NCI-H460 (cell line): ENCODE measurements at places on chromosomes 6 and 20. TPM values are rescaled to one million over a fixed set of nuclear protein-coding genes. Genes with fewer than 3 reads are reported as not detected.

DNA sequence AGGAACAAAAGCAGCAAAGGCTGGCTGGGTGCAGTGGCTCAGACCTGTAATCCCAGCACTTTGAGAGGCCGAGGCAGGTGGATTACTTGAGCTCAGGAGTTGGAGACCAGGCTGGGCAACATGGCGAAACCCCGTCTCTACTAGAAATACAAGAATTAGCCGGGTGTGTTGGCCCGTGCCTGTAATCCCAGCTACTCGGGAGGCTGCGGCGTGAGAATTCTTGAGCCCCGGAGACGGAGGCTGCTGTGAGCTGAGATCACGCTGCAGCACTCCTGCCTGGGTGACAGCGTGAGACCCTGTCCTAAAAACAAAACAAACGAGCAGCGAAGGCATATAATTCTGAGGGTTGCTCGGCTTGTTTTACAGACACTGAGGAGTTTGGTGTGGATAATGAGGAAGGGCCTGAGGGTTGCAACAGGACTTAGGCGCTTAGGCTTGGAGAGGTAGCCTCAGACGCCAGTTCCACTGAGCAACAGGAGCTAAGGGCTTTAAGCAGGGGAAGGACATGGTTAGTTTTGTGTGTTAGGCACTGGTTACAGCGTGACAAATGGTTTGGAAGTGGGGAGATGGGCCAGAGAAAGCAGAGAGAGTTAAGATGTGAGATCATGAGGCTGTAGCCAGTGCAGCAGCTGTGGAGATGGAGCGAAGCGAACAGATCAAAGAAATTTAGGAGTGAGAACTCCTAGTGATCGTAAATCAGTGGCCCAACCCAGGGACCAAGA is 1.2 kb downstream of the MYH7B start:
- no peak for DNase-seq

GRCh38 chr6:53566755-53567154 is 21.9 kb upstream of the GCLC start:
- no peak for DNase-seq

DNA sequence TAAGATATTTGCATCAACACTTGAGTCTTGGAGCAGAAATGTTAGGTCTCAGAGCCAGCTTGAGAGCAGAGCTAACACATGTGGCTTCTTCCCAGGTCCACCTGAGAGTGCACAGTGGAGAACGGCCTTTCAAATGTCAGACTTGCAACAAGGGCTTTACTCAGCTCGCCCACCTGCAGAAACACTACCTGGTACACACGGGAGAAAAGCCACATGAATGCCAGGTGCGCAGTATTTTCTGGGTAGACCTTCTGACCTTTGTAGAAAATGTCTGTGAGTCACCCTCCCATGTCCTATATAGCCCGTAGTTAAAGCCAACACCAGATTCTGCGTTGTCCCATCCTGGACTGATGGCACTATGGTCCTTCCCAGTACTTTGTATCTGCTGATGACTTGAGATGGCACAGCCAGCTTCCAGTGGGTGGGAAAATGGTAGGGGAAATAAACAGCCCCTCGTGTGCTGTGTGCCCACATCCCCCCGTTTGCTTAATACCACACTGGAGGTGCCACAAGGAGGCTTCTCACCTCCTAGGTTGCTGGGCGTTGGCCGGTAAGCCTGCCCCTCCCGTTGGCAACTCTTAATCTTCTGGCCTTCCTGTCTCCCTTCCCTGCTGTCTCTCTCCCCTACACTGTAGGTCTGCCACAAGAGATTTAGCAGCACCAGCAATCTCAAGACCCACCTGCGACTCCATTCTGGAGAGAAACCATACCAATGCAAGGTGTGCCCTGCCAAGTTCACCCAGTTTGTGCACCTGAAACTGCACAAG is 20.3 kb downstream of the PRDM1 start:
- DNase-seq: no peak

DNA sequence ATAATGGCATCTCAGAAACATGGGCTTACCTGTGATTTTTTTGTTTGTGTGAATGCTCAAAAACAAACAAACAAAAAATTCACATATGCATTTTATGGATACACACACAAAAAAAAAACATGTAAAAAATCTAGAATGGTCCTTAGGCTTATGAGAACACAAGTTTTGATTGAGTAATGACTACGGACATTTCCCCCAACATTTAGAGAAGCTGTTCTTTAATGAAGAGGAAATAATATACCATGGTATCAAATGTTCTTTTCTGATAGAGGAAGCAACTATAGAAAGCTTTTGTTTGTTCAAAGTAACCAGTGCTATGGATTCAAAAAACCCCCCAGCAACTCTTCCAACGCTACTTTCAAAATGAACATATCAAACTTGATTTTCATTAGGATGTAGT is 8.6 kb upstream of the CALHM6 start:
- DNase-seq: no peak

DNA sequence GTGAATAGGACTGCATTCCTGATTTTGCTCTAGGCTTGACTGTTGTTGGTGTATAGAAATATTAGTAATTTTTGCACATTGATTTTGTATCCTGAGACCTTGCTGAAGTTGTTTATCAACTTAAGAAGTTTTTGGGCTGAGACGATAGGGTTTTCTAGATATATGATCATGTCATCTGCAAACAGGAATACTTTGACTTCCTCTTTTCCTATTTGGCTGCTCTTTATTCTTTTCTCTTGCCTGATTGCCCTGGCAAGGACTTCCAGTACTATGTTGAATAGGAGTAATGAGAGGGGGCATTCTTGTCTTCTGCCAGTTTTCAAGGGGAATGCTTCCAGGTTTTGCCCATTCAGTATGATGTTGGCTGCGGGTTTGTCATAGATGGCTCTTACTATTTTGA is 13.4 kb downstream of the HLA-DOB start:
- DNase-seq: no peak

GRCh38 chr20:22927537-22927936 is 107.6 kb upstream of the SSTR4 start:
- DNase-seq: no peak

GRCh38 chr6:142927904-142928303 is 17.1 kb downstream of the HIVEP2 start:
- no peak for DNase-seq

Gene RNF39
- total RNA-seq: not detected in 2 replicates

DNA sequence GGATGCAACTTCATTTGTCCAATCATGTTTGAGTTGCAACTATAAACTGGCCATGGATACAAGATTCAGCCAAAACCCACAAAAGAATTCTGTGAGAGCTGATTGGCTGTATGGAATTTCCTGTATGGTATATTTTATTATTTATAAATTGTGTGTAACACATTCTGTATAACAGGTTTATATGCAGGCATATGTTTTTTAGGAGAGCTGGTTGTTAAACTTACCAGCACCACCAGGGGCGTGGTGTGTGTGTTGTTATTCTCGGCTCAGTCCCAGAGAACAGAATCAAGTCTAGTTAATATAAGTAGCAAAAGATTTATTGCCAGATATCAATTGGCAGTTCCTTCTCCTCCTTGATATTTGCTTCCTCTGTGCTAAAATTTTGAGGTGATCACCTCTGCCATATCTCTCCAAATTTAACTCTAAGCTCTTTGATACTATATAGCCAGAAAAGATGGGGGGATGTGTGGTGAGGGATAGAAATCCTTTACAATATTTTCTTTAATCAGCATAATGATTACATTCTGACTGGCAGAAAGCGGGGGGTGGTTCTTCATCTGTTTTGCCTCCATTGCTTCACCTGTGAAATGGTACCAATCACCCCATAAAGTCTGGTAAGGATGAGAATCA is 22.9 kb downstream of the CNBD2 start:
- DNase-seq: peak; percentile 24

DNA sequence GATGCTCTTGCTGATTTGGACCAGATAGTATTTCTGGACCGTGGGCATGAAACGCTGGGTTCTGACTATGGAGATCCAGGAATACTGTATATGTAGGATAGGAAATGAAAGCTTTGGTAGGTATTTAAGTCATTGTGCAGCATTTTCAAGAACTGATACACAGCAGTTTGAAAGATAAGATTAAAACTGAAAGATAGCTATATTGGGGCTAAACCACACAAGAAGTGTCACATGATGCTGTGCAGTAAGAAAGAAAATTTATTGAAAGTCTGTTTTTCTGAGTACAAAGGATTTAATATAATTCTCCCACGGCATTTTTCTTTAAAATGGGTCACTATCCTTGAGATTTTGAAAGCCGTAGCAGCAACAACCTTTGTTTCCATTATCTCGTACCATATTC is 305 bp downstream of the IL17A start:
- DNase-seq: no peak
